ENCODE measurements at places on chromosomes 7 and 10. TPM values are rescaled to one million over a fixed set of nuclear protein-coding genes. Genes with fewer than 3 reads are reported as not detected.

DNA sequence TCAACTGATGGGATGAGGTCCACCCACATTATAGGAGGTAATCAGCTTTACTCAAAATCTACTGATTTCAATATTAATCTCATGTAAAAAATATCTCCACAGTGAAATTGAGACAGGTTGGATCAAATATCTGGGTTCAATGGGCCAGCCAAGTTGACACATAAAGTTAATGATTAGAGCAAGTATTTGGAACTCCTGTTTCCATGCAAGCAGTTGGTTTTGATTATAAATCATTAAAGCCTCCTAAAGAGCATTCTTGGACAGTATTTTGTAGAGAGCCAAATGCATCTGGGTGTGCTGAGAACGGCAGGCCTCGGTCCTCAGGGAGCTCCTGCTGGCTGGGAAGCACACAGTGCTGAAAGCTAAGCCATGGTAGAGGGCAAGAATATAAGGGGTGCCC, 126.9 kb upstream of the BTBD16 start:
- no peaks in the 10 kb centered on the region for H3K36me3 ChIP-seq
- H3K4me1 ChIP-seq: no peaks in the 10 kb centered on the region
- no peak overlapping the region for H3K27ac ChIP-seq

GRCh38 chr7:96414931-96415292, 93.0 kb upstream of the SLC25A13 start:
- DNase-seq: peak; percentile 65
- peaks cover 7% of the 10 kb centered on the region for H3K27me3 ChIP-seq
- H3K27ac ChIP-seq: no peak overlapping the region

DNA sequence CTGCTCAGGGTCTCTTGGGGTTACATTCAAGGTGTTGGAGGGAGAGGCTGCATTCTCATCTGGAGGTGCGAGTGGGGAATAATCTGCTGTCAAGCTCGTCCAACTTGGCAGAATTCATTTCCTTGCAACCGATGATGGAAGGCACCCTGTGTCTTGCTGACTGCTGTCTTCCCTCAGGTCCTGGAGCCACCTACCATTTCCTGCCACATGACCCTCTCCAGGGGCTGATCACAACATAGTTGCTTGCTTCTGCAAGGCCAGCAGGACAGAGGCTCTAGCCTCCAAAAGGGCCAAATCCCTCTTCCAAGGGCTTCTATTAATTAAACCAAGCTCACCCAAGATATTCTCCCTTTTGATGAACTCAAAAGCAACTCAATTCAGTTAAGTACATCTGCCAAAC, 14.2 kb upstream of the BRI3 start:
- peaks cover 10% of the 10 kb centered on the region for H3K36me3 ChIP-seq
- no peak for DNase-seq
- H3K27ac ChIP-seq: no peak overlapping the region
- no peak overlapping the region for H3K4me3 ChIP-seq

DNA sequence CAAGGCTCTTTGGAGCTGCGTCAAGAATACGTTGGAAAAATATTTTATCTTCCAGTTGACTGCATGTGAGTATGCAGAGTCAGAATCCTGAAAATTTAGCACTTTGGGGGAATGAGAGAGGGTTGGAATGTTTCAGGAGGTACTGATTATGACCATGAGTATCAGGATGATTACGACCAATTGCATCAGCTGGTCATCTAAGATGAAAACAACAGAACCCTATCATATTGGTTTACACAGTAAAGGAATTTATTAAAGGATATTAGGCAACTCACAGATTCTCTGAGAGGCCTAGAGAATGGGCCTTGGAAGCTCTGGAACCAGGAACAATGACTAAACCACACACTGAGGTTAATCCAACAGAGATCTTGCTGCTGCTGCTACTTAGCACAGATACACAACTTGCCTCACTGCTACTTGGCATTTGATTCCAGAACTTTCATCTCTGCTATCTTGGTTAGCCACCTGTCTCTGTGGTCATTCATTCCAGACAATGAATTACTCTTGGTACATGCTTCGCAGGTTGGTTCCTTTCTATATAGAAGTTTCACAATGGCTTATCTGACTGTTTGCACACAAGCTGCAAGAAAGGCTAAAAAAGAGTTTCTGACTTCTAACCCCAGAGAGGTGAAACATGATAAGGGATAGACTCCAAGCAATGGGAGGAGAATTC, 68.0 kb upstream of the CTTNBP2 start:
- no peaks in the 10 kb centered on the region for H3K27me3 ChIP-seq
- H3K4me1 ChIP-seq: no peaks in the 10 kb centered on the region
- no peaks in the 10 kb centered on the region for H3K36me3 ChIP-seq
- no peak overlapping the region for H3K27ac ChIP-seq
- H3K4me3 ChIP-seq: no peak overlapping the region
- no peak for DNase-seq

GRCh38 chr10:109931163-109931562, 7.9 kb upstream of the XPNPEP1 start:
- H3K27ac ChIP-seq: no peak overlapping the region
- no peak overlapping the region for H3K4me3 ChIP-seq
- H3K36me3 ChIP-seq: no peaks in the 10 kb centered on the region
- H3K27me3 ChIP-seq: no peaks in the 10 kb centered on the region
- peaks cover 37% of the 10 kb centered on the region for H3K4me1 ChIP-seq
- DNase-seq: no peak

KCNH2 gene
- 0.23 TPM for total RNA-seq
